ENCODE measurements at places on chromosomes 7 and 10.

GRCh38 chr10:87652261-87652660, 7.4 kb upstream of the PAPSS2 start:
- DNase-seq = no peak

DNA sequence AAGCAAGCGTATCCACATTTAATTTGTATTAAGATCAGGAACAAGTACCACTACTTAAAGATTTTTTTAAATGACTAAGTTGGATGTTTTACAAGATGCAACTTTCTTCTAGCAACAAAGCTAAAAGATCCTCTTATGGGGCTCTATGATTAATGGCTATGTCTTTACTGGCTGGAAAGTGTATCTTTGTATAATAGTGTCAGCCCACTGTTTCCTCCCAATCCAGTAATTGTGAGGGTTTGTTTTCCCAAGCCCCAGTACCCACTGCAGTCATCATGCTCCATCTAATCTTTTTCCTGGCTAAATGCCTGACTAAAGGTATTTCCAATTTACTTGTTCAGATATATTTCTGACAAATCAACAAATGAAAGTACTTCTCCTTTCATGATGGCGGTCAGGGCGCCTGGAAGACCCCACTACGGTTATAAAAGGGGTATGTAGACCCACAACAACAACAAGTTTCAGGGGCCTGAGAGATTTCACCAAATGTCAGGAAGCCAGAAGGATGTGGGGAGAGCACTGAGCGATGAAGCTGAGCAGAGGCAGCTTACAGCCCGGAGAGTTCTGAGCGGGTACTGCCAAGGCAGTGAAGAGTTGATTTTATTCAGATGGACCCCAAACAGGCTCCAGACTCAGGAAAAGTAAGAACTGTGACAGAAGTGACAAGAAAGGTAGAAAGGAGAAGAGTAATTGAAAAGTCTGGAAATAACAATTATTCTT, 222.6 kb upstream of the KLF14 start:
- DNase-seq = no peak

- DNase-seq = no peak
Observed at GRCh38 chr10:28680358-28680752, 3.0 kb downstream of the BAMBI start.

- peak; percentile 96 for DNase-seq
Observed at GRCh38 chr7:23013715-23014649, at the start of gene HYCC1. Gene HYCC1 (minus strand): TSS chr7:23014130. CDS start chr7:22991111, 23,019 bp downstream.

- no peak for DNase-seq
Observed at GRCh38 chr7:19574131-19574530, 134.7 kb downstream of the POLR1F start.

- no peak for DNase-seq
Observed at GRCh38 chr7:63073286-63073685, 925.4 kb upstream of the ZNF722 start.

DNA sequence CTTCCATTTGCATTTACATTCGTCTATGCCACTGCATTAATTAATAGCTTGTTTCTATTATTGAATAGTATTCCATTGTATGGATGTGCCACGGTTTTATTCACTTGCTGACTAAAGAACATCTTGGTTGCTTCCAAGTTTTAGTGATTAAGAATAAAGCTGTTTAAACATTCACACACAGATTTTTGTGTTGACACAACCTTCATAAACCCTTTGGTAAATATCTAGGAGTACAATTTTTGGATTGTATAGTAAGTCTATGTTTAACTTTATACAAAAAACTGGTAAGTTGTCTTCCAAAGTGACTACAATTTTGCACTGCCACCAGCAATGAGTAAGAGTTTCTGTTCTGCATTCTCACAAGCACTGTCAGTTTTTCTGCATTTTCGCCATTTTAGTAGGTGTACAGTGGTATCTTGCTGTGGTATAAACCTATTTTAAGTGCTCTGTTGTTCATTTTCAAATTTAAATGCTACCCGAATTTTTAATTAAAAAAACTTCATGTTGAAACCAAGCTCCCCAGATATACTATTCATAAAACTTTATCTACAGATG, 121.4 kb downstream of the RNF133 start:
- no peak for DNase-seq

- no peak for DNase-seq
Observed at GRCh38 chr7:38374507-38374906, 101.1 kb upstream of the TARP start.

DNA sequence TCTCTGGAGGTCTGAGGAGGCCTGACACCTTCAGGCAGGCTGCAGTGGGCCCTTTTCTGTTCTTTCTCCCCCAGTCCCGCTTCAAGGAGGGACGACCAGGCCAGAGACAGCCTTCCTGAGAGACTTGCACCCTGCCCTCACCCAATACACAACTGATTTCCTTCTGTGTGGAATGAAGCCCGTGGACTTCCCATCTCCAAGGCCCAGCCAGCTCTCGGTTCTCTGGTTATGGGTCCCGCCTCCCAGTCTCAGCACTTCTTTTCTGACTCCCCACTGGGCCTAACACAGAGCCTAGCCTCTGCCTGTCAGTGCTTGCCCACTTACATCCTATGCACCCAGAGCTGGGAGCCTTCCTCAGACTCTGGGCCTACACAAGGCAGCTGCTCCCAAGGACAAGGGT, 24.1 kb upstream of the ADCYAP1R1 start:
- DNase-seq = no peak

DNA sequence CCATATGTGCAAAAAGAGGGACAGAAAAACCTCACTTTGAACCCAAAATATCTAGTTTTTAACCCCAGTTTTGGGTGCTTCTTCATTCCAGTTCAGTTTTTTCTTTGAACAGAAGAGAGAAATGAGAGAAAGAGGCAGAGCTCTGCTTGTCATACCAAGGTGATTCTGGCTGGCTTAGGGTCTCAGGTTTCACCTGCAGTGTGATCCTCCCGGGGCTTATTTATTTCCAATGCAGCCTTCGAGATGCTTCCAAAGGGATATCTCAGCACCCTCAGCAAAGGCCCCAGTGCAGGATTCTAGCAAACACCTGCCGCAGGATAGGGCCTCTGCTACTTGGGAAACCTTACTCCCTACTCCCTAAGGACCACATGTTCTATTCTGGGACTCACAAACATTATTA, 131.3 kb downstream of the WDR11 start:
- no peak for DNase-seq

- DNase-seq = no peak
Observed at GRCh38 chr7:13797545-13797944, 191.9 kb downstream of the ETV1 start.

DNA sequence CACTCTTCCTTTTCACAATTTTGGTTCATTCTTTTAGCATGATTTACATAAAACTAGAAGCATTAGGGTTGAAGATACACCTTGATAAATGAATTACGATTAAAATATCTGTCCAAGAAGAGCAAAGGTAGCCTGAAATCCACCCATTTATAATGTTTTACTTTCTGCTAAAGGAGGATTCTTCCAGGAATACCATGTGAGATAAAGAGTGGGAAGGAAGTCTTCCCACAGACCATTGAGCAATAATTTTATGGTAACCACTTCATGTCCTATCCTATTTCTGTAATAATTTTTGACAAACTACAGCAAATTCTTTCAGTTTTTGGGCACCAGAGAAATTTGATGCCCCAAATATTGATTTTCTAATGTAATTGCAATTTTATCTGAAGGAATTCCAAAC, 150.6 kb upstream of the STEAP4 start:
- DNase-seq = no peak

GRCh38 chr10:117477961-117478670, 64.4 kb upstream of the EMX2 start:
- DNase-seq = no peak

GRCh38 chr10:62978482-62978881, 154.6 kb upstream of the NRBF2 start:
- DNase-seq = no peak

DNA sequence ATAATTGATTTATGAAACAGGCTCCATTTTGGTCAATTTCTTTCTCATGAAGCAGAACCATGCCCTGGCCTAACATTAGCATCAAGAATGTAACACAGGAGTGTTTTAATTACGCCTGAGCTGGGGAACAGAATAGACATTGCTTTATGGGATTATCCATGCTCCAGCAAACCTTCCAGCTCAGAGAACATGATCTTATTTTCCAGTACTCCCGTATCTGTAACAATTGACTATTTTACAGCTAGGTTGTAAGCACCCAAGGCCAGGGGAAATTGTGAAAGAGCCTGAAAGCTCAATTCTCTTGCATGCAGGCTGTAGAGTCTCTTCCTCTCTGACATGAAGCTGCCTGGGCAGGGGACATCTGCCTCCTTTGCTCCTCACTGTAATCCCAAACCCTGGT, 30.8 kb upstream of the CRYGN start:
- no peak for DNase-seq

- DNase-seq = no peak
Observed at GRCh38 chr7:99141841-99142726, 1.8 kb downstream of the SMURF1 start.

GRCh38 chr10:7544203-7544602, 122.6 kb downstream of the ITIH5 start:
- no peak for DNase-seq

- DNase-seq = no peak
Observed at GRCh38 chr7:47217086-47217485, 364.8 kb downstream of the TNS3 start.

DNA sequence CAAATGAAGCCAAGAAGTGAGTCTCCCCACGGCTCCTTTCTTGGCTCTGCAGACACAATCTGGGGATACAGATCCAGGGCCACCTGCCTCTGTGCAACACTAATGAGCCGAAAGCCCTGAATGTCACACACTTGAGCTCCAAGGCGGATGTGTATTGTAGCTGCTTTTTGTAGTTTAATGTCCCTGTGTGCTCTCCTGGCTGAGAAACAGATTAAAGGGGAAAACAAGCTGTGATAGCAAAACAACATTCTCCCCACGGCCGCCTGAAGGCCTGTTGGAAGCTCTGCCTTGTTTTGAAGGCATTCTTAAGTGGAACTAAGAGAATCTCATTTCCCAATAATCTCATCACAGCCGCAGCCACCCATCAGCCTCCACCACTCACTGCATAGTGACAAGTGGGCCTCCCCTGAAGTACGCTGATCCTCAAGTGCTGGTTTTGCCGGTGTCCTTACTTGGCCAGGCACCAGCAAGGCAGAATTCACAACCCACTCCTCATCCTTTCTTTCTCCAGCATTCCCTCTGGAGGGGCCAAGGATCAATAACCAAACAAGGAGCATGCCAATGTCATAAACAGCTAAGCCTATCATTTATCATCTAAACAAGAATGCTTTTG, 44.4 kb upstream of the AMPH start:
- no peak for DNase-seq

DNA sequence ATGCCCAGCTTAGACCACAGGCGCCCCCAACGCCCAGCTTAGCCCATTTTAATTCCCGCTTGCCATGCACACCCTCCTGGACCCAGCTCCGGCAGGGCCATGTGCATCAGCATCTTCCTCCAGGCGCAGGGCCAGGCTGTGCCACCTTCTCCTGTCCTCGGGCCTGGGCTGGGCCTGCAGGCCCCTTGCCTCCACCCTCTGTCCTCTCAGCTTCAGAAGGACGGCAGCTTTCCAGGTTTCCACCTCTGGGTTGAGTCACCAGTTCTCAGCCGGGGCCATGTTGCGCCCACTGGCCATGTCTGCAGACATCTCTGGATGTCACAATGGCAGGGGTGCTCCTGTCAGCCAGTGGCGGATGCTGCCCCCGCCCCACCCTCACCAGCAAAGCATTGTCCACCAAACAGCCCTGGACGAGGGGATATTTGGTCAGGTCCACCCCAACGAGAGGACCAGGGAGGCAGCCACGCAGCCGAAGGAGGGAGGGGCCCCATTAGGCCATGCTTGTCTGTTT, 59.1 kb upstream of the NKX6-2 start:
- no peak for DNase-seq

- no peak for DNase-seq
Observed at GRCh38 chr7:116653646-116654045, 18.4 kb upstream of the MET start.

- peak; percentile 41 for DNase-seq
Observed at GRCh38 chr10:118116715-118117449, 70.1 kb upstream of the RAB11FIP2 start.

- no peak for DNase-seq
Observed at GRCh38 chr10:22016046-22016705, 12.6 kb upstream of the DNAJC1 start.

DNA sequence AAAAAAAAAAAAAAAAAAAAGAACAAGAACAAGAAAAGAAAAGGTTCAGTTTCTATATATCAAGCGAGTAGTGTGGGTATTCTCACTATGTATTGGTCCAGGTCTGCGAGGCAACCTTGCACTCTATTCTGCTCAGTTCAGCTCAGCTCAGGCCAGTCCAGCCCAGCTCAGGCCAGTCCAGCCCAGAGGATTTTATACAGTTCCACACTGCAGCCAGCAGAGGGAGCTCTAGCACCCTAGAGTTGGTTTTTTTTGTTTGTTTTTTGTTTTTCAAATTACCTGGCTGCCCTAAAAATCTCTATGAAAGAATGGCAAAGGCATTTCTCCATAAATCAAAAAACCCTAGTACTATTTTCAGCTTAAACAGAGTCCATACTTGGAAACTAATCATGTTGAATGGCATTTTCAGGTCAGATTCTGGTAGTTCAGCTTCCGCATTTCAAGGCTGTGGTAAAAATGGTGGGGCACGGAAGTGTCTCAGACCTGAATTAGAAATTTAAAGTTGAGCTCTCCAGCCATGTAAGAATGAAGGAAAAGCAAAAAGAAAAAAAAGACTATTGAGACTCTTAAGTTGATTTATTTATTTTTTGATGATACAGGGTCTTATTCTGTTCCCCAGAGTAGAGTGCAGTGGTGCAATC, 55.2 kb upstream of the GSDME start:
- DNase-seq = no peak

DNA sequence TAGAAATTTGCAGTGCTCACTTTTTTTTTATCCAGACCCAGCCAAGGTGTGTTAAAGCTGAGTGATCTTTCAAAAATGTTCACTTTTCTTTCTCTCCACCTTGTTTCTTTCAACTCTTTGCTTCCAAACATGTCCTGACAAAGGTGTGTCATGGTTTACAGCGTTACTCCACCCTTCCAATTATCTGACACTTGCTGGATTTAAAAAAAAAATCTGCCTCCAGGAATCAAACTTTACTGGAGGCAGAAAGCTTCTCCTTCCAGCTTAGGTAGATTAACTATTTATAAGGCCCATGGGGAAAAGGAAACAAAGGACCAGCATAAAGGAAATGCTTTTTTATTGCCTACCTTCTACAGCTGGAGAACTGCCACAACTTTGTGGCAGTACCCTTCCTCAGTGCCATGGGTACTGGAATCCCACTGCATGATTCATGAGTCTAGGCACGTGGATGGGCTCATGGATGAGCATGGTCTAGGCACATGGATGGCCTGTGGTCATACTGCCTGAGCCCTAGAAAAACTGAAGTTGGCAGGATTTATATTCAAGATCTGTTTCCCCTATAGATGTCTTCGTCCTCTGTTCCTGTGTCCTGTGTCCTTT, at the start of gene COL17A1:
Gene COL17A1, minus strand, starts transcription at position 80 of the 600 bp plus-strand sequence. CDS start 5,207 bp downstream, outside the sequence.
- DNase-seq = peak; percentile 36

DNA sequence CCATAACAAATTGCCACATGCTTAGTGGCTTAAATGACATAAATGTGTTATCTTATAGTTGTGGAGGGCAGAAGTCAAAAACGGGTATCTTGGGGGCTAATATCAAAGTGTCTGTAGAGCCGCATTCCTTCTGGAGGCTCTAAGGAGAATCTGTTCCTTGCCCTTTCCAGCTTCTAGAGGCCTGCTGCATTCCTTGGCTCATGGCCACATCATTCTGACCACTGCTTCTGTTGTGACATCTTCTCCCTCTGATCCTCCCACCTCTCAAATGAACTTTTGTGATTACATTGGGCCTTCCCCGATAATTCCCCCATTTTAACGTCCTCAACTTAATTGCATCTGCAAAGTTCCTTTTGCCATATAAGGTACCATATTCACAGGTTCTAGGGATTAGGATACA, 76.1 kb downstream of the CYP26A1 start:
- DNase-seq = no peak
